ENCODE measurements at places on chromosomes 12 and 14.

- DNase-seq: no peak
These were observed 334.7 kb downstream of the DPF3 start for GRCh38 chr14:72559202-72559601.

GRCh38 chr12:92012691-92013090, 133.0 kb downstream of the BTG1 start:
- DNase-seq: no peak

DNA sequence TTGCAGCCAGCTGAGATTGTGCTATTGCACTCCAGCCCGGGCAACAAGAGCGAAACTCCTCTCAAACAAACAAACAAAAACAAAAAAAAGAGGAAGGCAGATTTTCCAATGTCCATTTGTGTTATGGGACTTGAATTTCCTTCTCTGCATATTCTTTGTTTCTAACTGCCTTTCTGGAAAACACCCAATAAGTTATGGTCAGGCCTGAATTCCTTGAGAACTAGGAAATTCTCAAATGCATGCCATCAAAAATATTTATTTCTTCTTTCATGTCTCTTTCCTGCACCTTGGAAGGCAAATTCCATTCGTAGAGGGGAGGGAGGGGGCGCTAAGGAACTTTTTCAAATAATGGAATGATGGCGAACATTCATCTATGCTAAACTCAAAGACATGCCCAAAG, 117.6 kb upstream of the TMCC3 start:
- DNase-seq: no peak

- DNase-seq: no peak
These were observed 74.2 kb downstream of the GARIN6 start for GRCh38 chr12:99721715-99722275.

DNA sequence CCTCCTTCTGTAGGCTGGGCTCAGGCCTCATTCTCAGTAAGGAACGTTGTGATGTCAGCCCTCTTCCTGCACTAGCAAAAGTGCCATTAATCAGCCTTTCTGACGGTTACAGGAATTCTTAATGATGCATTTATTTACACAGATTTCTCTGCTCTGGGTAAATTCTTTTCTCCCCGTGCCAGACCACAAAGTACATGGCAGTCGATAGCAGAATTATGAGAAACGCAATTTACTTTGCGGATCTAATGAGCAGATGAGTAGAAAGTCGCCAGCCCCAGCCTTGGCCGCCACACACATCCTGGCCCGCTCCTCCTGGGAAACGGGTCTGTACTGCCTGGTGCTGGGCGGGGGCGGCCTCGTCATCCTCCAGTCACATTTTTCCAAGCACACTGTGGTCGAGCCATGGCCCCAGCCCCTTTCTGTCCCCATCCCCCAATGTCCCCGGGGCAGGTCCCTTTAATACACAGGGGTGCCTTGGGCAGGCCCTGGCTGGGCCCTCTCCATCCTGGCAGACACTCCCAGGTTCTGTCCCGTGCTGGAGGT, 25.9 kb downstream of the NOC4L start:
- no peak for DNase-seq

DNA sequence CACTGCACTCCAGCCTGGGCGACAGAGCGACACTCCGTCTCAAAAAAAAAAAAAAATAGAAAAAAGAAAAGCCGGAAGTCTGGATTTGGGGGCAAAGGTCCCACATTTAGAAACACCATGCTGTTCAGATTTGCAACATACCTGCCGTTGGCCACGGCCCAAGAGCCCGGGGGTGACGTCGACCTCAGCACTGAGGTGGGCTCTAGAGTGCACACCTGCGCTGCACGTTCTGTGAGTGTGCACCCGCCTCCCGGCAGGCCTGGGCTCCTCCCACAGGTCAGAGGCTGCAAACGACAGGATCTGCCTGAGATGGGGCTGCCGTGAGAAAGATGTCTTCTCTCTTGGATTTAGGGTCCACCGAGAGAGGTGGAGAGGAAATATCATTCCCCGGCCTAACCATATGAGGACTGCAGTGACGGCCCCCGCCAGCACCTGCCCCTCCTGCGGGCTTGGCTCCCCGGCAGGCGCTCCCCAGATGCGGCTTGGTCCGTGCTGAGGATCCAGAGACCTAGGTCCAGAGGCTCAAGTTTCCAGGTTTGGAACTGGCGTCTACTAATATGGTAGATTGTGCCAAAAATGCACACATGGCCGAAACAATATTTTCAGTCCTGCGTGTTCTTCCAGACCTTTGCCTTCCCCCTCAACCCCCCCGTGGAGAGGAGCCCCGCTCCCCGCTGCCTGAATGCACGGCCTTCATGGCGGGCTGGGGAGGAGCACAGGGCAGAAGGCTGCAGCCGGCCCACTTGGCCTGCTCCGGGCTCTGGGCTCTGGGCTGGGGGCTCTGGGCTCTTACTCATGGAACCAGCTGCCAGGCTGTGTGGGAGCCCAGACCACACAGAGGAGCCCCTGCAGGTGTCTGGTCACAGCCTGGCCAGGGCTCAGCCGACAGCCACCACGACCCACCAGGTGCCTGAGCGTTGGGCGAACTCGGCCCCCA, 58.8 kb upstream of the FBRSL1 start:
- no peak for DNase-seq

GRCh38 chr12:14729586-14729985, 33.2 kb upstream of the GUCY2C start:
- DNase-seq: no peak
